ENCODE measurements at places on chromosomes 6 and 20.

DNA sequence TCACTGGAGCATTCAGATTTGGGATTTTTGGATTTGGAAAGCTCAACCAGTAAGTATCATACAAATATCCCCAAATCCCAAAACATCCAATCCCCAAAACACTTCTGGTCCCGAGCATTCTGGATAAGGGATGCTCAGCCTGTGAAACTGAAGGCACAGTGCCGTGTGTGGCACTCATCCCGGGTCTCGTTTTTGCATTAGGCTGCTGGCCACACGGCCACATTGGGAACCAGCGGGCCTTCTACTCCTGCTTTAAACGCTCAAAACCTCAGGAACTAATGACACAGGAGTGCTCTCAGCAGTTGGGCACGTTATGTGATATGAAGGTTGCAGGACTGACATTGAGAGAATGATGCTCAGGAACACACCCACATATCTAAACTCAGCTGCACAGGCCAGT is 35.6 kb downstream of the PSMG4 start:
- DNase-seq = no peak

GRCh38 chr6:21200134-21200870 is 393.2 kb upstream of the SOX4 start:
- DNase-seq = no peak

GRCh38 chr6:111222341-111222740 is 135.0 kb downstream of the SLC16A10 start:
- no peak for DNase-seq

- DNase-seq = peak; percentile 46
These were observed 24.7 kb downstream of the TBC1D7 start for GRCh38 chr6:13303668-13304017.

- DNase-seq = peak; percentile 32
These were observed 913.0 kb downstream of the C6orf118 start for GRCh38 chr6:164396071-164397047.

DNA sequence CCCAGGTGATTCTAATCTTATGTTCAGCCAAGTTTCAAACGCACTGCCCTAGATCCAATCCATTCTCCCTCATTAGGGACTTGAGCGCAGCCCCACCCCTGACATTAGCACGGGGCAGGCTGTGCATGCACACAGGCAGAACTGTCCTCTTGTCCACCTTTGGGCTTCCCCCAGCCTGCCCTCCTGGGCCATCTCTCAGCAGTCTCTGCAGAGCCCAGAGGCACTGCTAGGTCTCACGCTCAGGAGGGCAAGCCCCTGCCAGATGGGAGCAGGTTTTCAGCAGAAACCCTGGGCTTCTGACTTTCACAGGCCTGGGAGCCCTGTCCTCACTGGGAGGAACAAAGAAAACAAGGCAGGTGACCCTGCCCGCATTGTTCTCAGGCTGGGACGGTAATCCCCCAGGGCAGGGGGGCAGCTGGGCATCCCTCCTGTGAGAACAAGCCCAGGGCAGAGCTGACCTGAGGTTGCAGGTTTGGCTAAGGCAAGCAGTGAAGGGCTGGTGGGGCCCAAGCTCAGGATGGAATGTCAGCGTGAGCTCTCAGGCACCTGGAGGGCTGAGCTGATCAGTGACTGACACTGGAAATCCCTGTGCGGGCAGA is 24.5 kb downstream of the KCNK5 start:
- no peak for DNase-seq

- DNase-seq = no peak
These were observed 91.1 kb downstream of the MRPL14 start for GRCh38 chr6:44036196-44036595.

DNA sequence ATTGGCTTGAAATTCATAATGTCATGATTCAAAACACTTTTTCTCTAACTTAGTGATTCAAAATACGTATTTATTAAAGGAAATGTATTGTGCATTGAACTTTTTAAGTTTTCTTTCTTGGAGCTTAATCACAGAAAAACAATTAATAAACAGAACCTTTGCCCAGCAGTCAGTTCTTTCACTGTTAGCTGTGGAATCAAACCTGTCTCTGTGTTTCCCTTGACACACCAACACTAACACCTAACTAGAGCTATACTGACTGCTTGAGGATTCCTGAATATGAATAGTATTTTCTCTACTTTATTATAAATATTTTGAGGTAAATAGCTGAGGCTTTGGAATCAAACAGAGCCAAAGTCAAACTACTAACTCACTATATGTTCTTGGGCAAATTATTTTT is 296.4 kb downstream of the HIVEP2 start:
- DNase-seq = no peak

DNA sequence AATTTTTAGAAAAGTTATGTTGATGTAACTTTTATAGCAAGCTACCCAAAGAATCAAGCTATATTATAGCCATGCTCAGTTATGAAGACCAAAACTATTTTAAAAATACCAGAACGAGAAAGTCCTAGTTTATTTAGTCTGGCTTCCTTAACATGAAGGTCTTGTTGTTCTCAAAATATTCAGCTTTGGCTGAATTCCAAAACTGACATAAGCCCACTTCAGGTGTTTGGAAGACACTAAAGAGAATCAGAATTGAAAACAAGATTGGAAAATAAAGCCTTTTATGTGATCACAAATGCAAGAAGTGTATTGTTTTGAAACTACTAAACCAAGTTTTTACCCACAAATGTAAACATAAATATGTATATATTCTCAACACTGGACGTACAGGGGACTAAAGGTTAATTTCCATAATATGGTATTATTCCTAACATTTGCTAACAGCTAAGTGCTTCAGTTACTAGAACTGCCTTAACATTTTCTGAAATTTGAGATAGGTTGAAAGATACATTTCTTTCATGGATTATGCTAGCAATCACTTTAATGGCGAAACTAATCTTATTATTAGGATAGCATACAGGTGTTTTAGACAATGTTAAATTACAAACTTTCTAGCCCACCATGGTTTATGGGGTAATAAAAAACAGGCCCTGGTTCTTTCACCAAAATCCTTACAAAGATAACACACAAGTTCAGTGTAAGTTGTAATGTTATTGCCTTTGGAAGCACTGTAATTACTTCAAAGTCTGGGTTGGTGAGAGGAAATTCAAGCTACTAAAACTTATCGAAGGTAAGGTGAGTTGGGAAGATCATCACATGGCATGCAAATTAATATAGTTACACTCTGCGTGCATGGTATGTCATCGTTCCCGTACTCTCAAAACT is 1.6 kb downstream of the MAP3K5 start:
- no peak for DNase-seq

DNA sequence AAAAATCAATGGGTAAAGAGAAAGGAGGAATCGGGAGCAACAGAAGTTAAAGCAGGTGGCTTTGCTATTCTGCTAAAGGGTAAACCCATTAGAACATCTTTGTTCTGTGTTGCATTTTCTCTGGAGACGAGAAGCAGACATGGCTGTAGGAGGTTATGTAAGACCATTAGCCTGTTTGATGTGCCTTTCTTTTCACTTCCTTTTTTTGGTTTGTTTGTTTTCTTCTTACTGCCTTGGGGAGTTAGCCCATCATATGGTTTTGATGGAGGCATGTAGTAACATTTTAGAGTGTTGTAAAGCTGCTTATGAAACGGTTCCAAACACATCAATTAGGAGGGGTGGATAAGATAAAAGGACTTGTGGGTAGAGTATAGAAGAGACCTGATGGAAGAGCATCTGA is 131.0 kb downstream of the DOK5 start:
- DNase-seq = no peak

DNA sequence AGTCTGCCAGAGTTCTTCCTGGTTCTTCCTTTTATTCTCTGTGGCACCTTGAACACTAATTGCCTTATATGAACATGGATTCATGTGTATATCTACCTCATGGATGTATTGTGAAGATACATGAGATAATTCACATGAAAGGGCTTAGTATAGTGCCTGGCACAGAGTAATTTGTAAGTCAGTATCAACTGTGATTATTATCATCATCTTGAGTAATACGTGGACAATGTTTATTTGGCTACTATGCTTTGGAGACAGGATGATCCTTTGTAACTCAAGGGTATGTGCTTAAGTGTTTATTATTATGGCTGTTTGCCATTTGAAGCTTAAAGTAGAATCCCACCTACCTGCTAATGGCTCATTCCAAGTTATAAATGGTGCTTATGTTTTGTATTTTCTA is 16.0 kb downstream of the DOP1A start:
- DNase-seq = no peak

DNA sequence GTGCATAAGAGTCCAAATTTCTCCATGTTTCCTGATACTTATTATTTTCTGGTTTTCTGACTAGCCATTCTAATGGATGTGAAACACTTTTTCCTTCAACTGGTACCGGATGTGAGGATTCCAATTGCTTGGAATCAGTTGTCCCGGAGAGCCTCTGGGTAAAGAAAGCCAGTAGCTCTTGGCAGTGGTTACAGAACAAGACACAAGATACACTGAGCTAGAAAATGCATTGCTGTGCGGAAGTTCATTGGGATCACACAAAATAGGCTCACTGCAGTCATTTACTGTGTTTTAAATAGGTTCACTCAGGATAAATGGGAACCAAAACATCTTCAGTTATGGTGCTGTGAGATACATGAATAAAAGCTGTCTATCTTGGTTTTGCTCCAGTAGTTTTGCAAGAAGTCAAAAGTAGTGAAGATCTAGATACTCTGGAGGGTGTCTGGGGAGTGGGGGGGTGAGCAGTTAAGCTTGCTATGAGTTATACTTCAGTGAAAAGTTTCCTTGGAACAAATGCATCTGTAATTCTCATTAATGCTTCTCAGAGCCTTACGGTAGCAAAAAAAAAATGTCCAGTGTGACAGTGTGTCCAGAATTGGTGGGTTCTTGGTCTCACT is 54.4 kb upstream of the RNF182 start:
- no peak for DNase-seq

GRCh38 chr6:48069280-48069679 is 41.7 kb downstream of the PTCHD4 start:
- no peak for DNase-seq

GRCh38 chr6:42010185-42010891 is 40.0 kb upstream of the TAF8 start:
- no peak for DNase-seq

DNA sequence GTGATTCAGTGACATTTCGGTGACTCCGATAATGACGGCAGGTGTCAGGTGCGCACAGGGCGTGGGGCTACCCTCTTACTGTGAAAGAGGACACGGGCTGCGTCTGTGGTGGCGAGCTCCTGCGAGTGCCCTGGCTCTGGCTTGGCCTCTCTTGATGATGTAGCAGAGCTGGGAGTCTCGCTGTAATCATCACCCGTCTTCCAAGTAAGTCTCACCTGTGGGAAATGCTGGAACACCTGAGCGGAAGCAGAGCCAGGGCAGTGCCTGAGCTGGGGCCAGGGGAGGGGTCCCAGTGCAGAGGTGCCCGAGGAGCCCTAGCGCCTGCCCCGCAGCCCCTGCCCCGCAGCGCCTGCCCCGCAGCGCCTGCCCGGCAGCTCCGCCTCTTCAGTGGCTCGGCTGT is 4.8 kb downstream of the OSBPL2 start:
- no peak for DNase-seq

DNA sequence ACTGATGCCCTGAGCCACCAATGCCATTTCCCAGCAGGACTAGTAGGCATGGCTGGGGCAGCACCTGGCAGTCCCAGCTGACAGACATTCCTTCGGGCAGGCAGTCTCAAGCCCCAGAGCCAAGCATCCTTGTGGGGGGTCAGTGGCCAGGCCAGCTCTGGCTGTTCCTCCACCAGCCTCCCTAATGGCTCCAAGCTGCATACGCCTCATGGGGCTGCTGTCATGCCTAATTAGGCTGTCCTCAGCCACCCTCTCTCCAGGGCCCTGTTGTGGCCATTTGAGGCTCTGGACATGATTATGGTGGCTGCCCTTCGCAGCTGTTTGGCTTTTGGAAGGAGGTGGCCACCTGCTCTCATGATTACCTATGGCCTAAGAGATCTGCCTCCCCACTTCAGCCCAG is 79.4 kb downstream of the DLGAP4 start:
- no peak for DNase-seq

DNA sequence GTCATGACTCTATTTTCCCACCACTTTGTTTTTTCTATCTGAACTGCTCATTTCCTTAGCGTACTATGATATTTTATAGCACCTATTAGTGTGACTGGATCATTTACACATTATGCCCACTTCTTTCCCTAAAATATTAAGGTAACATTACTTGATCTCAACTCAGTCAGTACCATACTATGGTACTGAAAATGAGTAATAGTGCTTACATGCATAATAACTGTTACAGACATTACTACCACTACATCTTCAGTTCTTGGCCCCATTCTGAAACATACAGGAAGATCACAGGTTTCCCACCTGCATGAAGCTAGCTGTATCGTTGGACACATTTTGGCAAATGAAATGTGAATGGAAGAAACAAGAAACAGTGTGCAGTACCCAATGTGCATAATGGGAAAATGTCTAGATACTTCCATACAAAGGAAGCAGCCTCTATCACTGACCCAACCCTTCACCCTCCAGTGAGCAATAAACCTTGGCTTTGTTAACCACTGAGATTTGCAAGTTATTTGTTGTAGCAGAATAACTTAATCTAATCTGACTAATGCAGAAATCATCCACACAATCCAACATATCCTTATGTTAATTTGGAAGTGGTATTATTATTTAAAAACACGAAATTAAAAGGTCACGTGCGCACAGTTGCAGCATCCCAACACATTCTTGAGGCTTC is 108.6 kb upstream of the DOK5 start:
- no peak for DNase-seq

All from ACHN (cell line).